Activated CD8-positive, alpha-beta memory T cell treated with anti-CD3 and anti-CD28 coated beads, Interleukin-2, amount 10 ng/mL, durations not matched to agents 7 days and 5 days (primary cell): ENCODE measurements at places on chromosomes 1 and 21. TPM values are rescaled to one million over a fixed set of nuclear protein-coding genes. Genes with fewer than 3 reads are reported as not detected.

Gene SNAP47
- 33.9 TPM for total RNA-seq

Gene OXCT2
- total RNA-seq: 0.82 TPM

Gene SPATA45
- not detected for total RNA-seq

Gene PCP4L1
- not detected for total RNA-seq

Gene TMEM200B
- total RNA-seq: 0.09 TPM

Gene MEGF6
- 11.2 TPM for total RNA-seq

Gene SMIM11
- 3.4 TPM for total RNA-seq

Gene CD52
- total RNA-seq: 971 TPM

Gene OR13G1
- not detected for total RNA-seq

Gene HMCN1
- 0.06 TPM for total RNA-seq

Gene WNT4
- not detected for total RNA-seq

Gene KRTAP19-1
- not detected for total RNA-seq

Gene HAO2
- total RNA-seq: not detected

Gene OLFML2B
- total RNA-seq: not detected

Gene STXBP3
- 48.1 TPM for total RNA-seq

Gene SYNC
- total RNA-seq: not detected

Gene PRAMEF7
- not detected for total RNA-seq

Gene KRTAP10-4
- total RNA-seq: not detected

Gene SELP
- 0.18 TPM for total RNA-seq

Gene DNAJC28
- 0.75 TPM for total RNA-seq
